Left forelimb (tissue), 1 donor: ENCODE measurements at places on chromosomes 5 and 9.

DNA sequence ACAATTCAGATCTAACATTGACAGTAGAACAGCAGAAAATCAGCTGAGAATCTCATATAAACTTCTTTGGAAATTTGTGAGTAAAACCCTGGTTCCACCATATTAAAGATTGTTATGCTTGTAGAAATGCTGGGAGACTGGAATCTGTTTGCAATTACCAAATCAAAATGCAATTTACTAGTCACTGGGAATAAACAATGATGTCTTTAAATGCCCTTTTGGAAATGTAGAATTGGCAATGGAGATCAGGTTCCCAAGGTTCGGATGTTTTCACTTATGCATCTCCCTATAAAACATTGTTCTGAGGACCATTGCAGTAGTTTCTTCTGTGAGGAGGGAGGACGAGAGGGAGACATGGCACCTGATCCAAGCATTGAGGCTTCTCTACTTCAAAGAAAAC is 384.4 kb downstream of the TMEM167A start:
- DNase-seq, result no peak

DNA sequence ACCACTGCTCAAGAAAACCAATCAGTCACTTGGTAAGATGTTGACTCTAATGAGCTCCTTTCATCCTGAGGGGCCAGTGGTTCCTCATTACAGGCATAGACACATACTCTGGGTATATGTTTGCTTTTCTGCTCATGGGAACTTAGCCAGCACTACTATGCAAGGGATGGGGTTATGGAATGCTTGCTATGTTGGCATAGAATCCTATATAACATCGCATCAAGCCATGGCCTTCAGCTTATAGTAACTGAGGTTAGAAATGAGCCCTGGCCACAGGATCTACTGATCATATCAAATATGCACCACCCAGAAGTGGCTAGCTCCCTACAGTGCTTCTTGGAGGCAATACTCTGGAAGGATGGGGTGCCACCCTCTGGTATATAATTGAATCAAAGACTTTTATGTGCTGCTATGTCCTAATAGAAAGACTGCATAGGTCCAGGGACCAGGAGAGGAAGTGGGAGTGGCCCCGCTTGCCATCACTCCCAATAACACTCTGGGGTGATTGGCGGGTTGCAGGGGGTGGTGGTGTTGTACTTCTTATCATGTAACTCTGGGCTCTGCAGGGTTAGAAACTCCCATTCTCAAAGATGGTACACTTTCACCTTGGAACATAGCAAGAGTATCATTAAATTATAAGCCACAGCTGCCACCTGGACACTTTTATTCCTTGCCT is 70.3 kb downstream of the ZNF366 start:
- DNase-seq, result no peak

DNA sequence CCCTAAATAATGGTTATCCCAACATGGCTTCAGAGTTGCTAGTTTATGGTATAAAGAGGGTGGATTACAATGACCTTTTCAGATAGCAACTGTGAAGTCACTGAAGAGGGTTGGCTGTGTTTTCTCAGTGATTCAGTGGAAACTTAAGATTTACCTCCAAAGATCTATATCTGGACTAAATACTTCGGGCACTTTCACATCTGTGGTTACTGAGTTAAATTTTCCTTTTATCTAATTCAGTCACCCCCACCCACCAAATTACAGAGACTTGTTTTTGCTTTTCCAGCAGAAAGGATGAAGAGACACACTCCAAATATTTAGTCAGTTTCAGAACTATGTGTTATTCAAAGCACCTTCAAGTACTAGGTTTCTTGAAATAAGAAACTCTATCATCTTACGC is 573.2 kb downstream of the CCDC171 start:
- DNase-seq, result no peak

DNA sequence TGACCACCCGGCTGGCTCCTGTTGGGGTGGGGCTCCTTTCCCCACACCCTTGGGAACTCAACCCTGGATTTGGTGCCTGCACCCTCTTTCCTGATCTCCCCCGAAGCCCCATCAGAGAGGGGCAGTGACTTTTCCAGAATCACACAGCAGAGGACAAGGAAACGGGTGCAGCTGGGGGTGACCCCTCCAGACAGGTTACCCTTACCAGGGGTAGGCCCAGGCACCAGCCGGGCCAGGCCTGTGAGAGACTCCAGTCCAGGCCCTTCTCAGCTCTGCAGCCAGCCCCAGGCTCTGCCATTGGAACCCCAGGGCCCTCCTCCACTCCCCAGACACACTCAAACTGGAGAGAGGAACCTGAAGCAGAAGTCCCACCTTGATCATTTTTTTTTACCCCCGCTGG is 19.0 kb upstream of the PHYHD1 start:
- no peak for DNase-seq

GRCh38 chr9:104068546-104068945 is 25.6 kb upstream of the SMC2 start:
- no peak for DNase-seq

- DNase-seq, result no peak
These were observed 478.8 kb downstream of the CETN3 start for GRCh38 chr5:89930591-89931392.

- no peak for DNase-seq
These were observed 85.9 kb upstream of the TRIO start for GRCh38 chr5:14057289-14057688.

GRCh38 chr5:65209341-65209740 is 272.4 kb downstream of the ADAMTS6 start:
- DNase-seq, result no peak

- DNase-seq, result no peak
These were observed 168.4 kb upstream of the MPDZ start for GRCh38 chr9:13447843-13448422.

- no peak for DNase-seq
These were observed 25.1 kb downstream of the ARHGAP26 start for GRCh38 chr5:142795251-142795650.

GRCh38 chr5:54828151-54828550 is 157.2 kb downstream of the ESM1 start:
- no peak for DNase-seq

DNA sequence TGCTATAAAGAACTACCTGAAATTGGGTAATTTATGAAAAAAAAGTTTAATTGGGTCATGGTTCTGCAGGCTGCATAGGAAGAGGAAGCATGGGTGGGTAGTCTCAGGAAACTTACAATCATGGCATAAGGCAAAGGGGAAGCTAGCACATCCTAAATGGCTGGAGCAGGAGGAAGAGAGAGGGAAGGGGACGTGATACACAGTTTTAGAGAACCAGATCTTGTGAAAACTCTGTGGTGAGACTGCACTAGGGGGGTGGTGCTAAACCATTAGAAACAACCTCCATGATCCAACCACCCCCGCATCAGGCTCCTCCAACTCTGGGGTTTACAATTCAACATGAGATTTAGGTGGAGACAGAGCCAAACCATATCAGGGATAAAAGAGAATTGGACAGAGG is 624.2 kb downstream of the PRR16 start:
- no peak for DNase-seq

GRCh38 chr9:6328103-6328502 is at the start of gene TPD52L3:
TPD52L3 (plus strand) TSS chr9:6328375; CDS start chr9:6328596, 221 bp downstream.
- no peak for DNase-seq

GRCh38 chr9:16708656-16709435 is 161.6 kb downstream of the BNC2 start:
- no peak for DNase-seq

GRCh38 chr5:177296581-177296980 is 6.9 kb downstream of the RAB24 start:
- DNase-seq, result no peak

DNA sequence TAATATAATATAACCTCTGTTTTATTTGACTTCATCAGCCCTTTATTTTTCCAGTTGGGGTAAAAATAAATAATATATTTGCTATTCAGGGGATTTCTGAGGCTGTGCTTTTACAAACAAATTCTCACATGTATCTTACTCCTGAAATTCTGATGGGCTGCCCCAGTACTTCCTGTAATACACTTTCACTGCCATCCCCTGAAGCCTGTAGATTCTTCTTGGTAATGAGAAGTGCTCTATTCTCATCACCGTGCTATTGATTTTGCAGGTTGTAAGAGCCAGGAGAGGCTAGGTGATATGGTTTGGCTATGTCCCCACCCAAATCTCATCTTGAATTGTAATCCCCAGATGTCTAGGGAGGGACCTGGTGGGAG is 91.9 kb upstream of the CEP78 start:
- no peak for DNase-seq

- no peak for DNase-seq
These were observed 287.9 kb downstream of the ZSWIM6 start for GRCh38 chr5:61619777-61620518.

GRCh38 chr5:6837519-6838110 is 124.4 kb downstream of the TENT4A start:
- no peak for DNase-seq

- no peak for DNase-seq
These were observed 464.5 kb downstream of the CSNK1G3 start for GRCh38 chr5:123976379-123977033.

GRCh38 chr5:123809594-123810221 is 297.7 kb downstream of the CSNK1G3 start:
- DNase-seq, result no peak

GRCh38 chr5:32942225-32942989 is 231.3 kb downstream of the NPR3 start:
- no peak for DNase-seq

DNA sequence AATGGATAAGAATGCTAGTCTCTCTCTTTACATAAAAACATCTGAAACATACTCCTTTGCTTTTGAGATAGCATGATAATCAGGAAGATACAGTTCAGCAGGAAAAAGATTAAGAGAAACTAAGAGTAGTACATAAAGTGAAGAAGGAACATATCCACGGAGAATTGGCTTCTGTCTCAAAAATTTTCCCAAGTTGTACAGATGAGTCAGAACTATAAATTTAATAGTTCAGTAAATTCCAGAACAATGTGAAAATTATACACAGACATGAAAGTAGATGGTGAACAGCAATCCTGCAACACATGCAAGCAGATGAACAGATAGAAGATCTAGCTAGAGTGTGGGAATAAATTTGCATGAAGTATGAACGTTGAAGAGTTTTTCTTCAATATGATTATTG is 691.4 kb upstream of the RIOK2 start:
- no peak for DNase-seq
